ENCODE measurements at places on chromosomes 5 and 9.

GRCh38 chr5:73155271-73156222, 17.4 kb upstream of the TMEM174 start:
- no peak for DNase-seq

GRCh38 chr5:58628626-58629025, 45.8 kb downstream of the RAB3C start:
- no peak for DNase-seq

DNA sequence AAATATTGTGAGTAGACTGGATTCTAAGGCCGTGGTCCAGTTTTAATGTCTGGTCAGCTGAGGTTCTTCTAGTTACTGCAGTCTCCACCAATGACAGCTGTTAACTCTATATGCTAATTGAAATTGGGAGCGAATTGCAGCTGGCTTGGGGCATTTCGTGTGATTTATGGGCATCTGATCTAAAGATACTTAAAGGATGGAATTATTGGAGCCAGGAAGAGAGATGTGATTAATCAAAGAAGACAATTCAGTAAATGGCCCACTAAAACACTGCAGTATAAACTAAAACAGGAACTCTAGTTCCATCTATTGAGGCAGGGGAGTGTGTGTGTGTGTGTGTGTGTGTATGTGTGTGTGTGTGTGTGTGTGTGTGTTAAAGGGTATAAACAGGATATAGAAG, 157.5 kb upstream of the IQGAP2 start:
- no peak for DNase-seq

- DNase-seq, result no peak
Observed at GRCh38 chr5:39898731-39899130, 474.0 kb upstream of the DAB2 start.

DNA sequence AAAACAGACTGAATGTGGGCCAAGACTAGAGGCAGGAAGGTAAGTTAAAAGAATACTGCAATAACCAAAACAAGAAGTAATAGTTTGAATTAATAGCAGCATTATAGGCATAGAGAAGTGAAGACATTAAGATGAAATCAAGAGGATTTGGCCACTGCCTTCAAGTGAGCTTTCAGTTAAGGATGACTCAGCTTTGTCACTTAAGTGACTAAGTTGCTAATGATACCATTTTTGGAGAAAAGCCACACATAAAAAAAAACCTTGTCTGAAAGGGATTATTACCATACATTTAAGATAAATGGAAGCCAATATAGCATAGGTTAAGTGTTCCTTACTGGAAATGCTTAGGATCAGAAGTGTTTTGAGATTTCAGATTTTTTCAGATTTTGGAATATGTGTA, 57.0 kb downstream of the ECPAS start:
- DNase-seq, result no peak

GRCh38 chr5:113276001-113276400, 158.8 kb downstream of the TSSK1B start:
- DNase-seq, result no peak

DNA sequence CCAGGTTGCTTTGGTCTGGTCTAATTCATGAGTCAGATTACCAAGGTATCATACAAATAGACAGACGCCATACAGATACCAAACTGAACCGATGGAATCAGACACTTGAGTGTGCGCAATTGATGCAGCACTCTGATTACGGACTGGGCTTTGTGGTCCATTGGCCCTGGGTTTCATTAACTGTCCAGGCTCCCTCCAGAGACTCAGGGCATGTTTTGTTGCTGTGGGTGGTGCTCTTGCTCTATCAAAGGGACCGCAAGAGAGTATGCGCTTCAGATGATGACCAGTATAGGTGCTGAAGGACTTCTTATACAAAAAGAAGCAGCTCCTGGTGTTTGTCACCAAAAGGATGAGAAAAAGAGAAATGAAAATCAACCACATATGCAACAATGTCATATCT, 36.9 kb upstream of the ANKRD55 start:
- DNase-seq, result no peak
